Activated T-helper 1 cell treated with anti-CD3 and anti-CD28 coated beads, Interleukin-12 subunit alpha, Interleukin-12 subunit beta, Interleukin-2, Interleukin-4 antibody, amounts not matched to agents 30 ng/mL and 10 ng/mL and 1 ng/mL, durations not matched to agents 14 hours and 24 hours and 36 hours (primary cell): ENCODE measurements at places on chromosomes 6 and 20.

DNA sequence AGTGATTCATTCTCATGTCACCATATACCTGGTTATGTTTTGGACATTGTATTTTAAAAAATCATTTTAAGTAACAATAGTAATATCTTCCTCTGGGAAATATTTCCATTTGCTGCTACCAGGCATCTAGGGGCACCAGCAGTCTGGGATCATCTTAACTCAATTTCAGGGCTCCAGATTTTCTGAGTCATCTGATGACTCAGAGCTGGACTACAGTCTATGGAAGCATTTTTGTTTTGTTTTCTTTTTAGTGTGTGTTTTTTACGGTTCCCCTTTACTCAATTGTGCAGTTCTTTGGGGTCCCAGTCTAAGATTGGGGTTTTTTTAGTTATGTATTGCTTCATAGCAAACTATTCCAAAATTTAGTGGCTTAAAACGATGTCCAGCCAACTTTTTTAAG is 5.7 kb upstream of the FKBP5 start:
- DNase-seq: no peak

DNA sequence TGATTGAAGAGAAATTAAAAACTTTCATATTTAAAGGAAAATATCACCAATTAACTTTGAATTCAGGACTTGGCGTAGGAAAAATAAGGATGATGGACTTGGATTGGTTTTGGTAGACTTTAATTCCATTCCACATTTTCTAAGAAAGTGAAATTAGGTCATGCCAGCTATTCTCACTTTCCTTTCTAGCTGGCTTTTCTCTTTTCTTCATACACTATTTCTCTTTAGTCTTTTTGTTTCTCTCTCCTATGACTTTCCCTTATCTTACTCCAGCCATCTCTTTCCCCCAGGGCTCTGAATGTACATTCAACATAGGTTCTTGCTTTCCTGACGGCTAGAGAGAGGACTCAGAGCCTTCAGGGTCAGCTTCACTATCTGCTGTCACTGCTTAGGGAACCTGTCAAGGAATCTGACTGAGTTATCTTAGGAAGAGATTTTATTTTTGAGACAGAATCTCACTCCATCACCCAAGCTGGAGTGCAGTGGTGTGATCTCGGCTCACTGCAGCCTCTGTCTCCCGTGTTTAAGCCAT is 61.4 kb upstream of the MCM9 start:
- no peak for DNase-seq

DNA sequence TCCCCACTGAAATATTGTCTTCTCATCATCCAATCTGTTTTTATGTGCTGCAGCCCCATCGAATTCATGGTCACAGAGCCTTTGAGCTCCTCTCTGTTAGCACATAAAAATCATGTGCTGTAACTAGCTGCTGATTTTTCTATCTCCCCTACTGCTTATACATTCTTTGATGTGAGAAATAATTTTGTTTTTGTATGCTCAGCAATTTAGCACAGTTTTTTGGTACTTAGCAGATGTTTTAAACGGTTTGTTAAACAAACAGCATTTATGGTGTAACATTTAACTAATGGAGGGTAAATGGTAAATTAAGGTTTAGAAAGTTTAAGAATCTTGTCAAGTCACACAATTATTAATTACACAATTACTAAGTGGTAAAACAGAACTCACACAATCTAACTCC is 131.8 kb upstream of the C6orf118 start:
- DNase-seq: no peak

DNA sequence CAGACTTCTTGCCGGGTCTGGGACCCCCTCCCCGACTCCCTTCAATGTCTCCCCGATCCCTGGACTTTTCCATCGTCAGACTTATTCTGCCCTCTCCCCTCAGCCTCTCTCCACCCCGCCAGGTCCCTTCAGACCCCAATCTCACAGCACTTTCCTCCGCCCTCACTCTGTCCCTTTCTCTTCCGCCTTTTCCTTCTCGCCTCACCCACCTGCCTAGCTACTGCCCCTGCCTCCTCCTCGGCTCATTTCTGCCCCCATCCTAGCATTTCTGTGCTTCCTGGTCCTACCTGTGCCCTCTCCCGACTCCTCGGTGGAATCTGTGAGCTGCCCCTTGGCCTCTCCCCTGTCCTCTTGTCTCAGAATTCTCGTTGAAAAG is 616 bp downstream of the CHMP4B start:
- DNase-seq: no peak

GRCh38 chr6:8589941-8590729 is 154.8 kb upstream of the SLC35B3 start:
- DNase-seq: no peak

DNA sequence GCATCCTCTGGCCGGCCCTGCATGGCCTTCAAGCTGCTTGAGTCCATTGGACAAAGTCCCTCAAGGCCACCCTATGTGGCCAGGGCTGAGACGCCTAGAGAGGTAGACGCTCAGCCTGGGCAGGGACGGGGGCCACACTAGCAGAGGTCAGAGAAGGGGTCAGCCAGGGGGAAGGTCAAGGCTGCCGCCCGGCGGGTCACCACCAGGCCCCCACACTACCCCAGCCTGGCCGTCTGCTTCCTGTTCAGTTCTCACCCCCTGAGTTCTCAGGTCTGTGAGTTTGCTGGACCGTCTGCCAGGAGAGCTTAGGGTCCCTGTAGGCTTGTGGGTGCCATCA is 37.3 kb downstream of the NTSR1 start:
- no peak for DNase-seq

DNA sequence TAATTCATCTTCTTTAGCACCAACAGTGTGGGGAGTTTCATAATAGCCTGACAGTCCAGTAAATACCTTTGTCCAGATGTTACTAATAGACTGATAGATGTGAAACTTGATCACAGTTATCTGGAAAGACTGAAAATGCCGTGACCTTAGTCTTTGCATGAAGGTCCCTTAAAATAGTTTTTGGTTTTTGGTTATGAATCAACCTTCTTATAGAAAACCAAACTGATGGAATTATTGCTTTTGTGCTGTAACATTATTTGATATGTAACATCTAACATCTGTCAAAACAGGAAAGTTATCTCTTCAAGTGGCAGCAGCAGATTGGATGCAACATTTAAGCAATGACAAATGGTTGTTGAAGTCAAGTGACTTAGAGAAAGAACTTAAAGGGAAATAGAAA is 190.4 kb downstream of the DOK5 start:
- no peak for DNase-seq

GRCh38 chr20:19996917-19997316 is 20.2 kb upstream of the NAA20 start:
- DNase-seq: no peak

DNA sequence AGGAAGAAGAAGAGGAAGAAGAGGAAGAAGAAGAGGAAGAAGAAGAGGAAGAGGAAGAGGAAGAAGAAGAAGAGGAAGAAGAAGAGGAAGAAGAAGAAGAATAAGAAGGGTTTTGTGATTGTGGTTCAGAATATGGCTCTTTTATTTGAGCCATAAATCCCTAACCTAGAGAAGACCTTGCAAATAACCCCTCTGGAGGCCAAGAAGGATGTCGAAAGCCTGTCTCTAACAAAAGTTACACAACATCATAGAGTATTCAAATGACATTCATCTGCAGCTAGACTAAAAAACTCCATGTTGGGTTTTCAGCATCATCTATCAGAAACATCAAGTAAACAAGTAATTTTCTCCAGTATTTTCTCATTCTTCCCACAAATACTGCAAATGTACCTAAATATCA is 100.9 kb downstream of the RNASET2 start:
- no peak for DNase-seq

GRCh38 chr6:106162921-106163320 is 76.8 kb downstream of the PRDM1 start:
- no peak for DNase-seq

- no peak for DNase-seq
These were observed 327.9 kb upstream of the MARCKS start for GRCh38 chr6:113529196-113529595.

DNA sequence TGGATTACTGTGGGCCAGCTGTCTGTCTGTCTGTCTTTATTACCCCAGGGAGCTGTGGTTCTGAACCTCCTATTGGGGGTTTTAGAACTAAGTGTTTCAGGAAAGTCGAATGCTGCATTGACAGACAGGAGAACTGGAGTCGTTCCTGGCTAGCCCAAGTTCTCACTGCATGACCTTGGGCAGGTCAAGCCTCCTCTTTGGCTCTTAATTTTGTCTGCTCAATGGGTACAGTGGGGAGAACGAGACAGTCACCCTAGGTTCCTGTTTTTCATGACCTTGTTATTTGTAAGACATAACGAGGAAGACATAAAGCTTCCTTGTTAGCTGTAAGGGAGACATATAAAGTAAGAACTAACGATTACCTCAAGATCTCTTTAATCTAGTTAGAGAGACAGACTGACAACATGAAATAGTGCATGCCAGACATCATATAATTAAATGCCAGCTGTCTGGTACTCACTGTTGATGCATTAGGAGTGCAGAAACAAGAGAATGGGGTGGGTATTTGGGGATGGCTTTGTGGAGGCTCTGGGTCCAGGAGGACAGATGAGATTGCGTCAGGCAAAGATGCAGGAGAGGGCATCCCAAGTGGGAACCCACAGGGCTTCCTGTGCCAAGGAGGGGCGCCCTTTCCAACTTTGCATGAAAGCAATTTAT is 3.7 kb upstream of the CCDC167 start:
- no peak for DNase-seq

DNA sequence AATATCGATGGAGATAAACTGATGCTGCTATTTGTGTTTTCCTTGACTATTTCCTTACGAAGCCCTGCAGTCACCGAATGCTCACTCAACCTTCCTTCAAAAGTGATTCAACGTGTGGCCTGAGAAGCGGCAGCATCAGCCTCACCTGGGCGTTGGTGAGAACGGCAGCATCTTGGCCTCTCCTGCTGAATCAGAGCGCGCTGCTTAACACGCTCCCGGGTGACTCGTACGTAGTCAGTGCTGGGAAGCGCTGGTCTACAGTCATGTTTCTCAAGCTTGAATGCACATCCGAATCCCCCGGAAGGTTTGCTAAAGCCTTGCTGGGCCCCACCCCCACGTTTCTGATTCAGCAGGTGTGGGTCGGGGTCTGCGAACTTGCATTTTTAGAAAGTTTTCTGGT is 214.1 kb upstream of the RREB1 start:
- DNase-seq: no peak
